Mesothelial cell of epicardium (in vitro differentiated cells): ENCODE measurements at places on chromosomes 5 and 9.

DNA sequence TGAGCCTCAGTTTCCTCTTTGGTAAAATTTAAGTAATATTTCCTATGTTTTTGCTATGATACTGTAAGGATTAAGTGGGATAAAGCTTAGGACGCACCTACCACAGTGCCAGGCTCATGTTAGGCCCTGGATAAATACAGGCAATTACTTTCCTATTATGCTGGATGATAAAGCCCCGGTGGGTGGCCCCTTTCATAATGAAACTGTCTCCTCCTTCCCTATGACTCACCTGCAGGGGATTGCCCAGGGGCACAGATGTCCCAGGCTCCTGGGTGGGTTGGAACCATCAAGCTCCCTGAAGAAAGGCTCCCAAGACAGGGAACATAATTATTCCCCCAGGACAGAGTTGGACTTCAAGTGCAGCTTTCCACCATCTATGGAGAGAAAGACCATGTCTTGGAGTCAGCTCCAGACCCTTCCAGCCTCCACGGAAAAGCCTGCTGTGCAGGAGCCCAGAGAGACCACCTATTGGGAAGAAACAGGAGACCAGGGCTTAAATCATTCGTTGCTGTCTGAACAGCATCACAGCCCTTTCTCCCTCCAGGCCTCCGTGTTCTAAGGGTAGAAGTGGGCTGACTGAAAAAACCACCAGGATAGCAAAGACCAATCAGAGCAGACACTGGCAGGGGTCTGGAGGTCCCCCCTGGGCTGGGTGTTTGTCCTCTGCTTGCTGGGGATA is 43.2 kb upstream of the FOXE1 start:
- DNase-seq: no peak

GRCh38 chr9:16121601-16122286 is 568.9 kb downstream of the CCDC171 start:
- DNase-seq: no peak

- DNase-seq: no peak
These were observed 440.5 kb upstream of the SGCD start for GRCh38 chr5:155886311-155887031.

DNA sequence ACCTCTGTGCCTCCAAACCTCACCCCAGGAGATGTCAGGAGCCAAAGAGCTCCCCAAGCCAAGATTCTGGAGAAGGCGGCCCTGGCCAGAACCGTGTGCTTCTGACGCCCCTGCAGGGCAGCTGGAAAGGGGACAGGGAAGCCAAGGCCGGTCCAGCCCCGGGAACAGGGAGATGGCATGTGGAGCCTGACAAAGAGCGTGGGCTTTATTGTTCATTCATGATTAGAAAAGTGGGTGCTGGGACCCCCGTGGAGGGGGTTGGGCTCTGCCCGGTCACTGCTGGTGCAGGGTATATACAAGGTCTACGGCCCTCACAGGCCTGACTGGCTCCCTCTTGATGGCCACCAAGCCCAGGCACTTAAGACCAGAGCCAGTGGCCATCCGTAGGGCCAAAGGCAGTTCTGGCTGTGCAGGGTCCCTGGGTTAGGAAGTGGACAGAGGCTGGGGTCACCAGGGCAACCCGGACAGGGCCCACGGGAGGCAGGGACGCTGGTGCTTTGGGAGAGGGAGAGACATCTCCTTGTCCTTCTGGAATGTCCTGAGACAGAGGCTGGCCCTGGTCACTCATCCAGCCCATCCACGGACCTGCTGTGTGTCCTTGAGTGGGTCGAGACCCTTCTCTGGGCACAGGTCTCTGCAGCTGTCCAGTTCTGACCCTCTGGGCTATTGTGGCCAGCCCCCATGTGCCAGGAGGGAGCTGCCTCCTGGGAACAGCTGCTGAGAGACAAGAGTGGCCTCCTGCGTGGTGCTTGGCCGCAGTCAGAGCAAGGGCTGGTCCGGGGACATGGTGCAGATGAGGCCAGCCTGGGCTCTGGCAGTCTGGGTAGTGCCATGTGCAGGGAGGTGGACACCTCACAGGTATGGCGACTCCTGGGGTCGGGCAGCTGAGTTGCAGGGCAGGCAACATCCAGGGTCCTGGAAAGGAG is 12.5 kb downstream of the NINJ1 start:
- DNase-seq: peak; percentile 5

GRCh38 chr5:77305222-77305846 is 94.9 kb downstream of the PDE8B start:
- DNase-seq: no peak

GRCh38 chr5:177233206-177233605 is 70.3 kb downstream of the RAB24 start:
- no peak for DNase-seq
